ENCODE measurements at places on chromosomes 1 and 21. TPM values are rescaled to one million over a fixed set of nuclear protein-coding genes. Genes with fewer than 3 reads are reported as not detected.

CFHR5 gene
- total RNA-seq, result not detected

CHIA gene
- not detected for total RNA-seq

NPR1 gene
- total RNA-seq, result 2.1 TPM

DNA sequence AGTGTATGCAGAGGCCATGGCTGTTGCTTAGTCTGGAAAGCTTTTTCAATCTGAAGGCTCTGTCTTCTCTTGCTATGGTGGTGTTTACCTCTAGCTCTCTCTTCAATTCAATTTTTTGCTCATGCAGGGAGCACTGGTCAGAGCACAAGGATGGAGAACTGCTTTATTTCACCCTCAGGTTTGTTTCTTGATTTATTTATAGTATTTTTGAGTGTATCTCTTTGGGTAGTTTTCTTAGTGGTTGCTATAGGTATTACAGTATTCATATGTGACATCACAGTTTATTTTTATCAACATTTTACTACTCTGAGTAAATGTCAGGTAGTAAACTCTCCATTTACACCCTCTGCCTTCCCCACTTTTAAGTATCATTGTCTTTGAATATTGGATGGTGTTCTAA lies 147.9 kb downstream of the RASAL2 start:
- DNase-seq, result no peak

TNNT2 gene
- 0.89 TPM for total RNA-seq

PRPF38B gene
- total RNA-seq, result 20.3 TPM

DNA sequence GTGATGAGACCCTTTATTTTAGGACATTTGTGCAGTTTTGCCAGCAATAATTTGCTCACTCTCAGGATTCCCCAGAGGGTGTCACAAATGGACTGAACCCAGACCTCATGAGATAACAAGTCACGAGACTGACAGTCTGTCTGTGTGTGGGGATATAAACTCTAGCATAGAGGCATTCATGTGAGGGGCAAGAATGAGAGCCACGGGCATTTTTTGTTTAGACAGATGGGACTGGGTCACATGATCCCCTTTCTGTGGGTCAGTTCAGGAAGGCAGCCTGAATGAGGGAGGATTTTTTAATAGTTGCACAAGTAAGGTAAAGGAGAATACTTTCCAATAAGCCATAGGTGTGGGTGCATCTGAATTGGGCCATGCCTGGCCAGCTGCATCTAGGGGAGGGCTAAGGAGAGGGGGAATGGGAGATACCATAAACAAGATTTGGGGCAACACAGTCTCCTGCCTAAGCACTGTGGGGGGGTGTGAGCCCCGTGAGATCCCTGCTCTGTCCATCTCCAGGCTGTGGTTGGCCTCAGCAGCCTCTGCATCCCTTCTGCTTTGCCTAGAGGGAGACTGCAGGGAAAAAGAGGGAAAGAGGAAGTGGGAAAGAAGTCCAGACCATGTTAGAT lies 66.6 kb downstream of the NAV1 start:
- DNase-seq, result no peak

DNA sequence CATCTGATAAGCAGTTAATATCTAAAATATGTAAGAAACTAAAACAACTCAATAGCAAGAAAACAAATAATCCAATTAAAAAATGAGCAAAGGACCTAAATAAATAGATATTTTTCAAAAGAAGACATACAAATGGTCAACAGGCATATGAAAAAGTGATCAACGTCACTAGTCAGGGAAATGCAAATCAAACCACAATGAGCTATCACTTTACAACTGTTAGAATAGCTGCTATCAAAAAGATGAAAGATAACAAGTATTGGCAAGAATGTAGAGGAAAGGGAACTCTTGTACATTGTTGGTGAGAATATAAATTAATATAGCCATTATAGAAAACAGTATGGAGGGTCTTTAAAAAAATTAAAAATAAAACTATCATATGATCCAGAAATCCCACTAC lies 40.7 kb upstream of the NEK7 start:
- DNase-seq, result no peak

MTARC1 gene
- 7.7 TPM for total RNA-seq

- DNase-seq, result no peak
Observed at GRCh38 chr1:224211206-224211962, 28.3 kb downstream of the DEGS1 start.

ELF3 gene
- total RNA-seq, result 153 TPM

DNA sequence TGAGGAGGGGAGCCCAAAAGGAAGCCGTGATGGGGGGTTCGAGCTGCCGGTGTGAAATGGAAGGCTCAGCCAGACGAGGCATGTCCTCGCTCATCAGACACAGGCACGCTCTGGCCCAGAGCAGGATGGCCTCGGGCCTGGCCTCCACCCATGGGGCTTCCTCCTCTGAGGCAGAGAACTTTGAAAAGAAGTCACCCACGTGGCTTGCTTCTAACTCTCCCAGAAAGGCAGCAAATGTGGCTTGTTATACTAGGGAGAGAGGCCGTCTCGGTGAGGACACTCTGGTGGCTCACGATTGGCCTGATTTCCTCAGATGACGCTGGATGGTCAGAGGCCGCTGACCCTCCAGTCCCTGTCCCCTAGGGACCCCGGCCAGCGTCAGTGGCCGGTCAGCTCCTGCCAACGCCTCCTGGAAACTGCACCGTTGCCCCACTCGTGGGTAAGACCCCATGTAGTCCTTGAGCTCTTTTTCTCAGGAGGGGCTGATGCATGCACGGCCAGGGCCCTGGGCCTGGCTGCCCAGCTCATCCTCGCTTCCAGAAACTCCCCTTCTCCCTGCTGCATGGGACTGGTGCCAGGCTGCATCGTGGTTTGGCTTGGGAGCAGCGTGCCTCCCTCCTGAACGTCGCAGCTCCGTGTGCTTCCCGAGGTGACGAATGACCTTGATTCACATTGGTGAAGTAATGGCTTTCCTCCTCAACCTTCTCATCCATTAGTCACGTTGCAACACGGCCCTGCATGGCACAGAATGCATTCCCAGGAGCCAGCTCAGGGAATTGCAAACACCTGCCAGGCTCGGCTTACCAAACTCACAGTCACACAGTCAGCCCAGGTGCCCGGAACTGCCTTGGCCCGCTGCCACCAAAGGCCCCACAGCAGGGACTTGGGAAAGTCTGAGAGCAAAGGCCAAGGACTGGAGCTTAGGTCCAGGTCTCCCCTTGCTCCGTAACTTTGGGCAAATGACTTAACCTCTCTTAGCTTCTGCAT lies 58.8 kb downstream of the TOMM20 start:
- peak; percentile 95 for DNase-seq

ADORA1 gene
- total RNA-seq, result 7.0 TPM

- no peak for DNase-seq
Observed at GRCh38 chr1:46278807-46279206, 24.6 kb downstream of the LRRC41 start.

- DNase-seq, result no peak
Observed at GRCh38 chr1:25799935-25800702, at the start of gene SELENON. Gene SELENON (plus strand): TSS chr1:25800193. CDS start chr1:25800231, 38 bp downstream.

PCP4L1 gene
- not detected for total RNA-seq

GRCh38 chr1:11054666-11055065 lies 5.2 kb downstream of the SRM start:
- DNase-seq, result no peak

GRCh38 chr1:26597629-26598039 lies 68.1 kb downstream of the RPS6KA1 start:
- DNase-seq, result no peak

GRCh38 chr1:108000620-108001111 lies 35.7 kb upstream of the VAV3 start:
- peak; percentile 67 for DNase-seq

ABCA4 gene
- not detected for total RNA-seq

SGIP1 gene
- 6.9 TPM for total RNA-seq

DNA sequence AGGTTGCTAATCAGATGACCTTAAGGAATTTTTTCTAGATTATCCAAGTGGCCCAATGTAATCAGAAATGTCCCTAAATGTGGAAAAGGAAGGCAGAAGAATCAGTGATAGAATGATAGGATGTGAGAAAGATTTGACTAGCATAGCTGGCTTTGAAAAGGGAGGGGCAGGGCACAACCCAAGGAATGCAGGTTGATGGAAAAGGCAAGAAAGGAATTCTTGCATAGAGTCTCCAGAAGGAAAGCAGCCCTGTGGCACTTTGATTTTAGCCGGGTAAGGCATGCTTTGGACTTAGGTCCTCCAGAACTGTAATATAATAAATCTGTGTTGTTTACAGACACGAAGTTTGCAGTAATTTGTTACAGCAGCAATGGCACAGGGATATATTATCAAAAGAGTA lies 375.7 kb upstream of the B3GALT2 start:
- no peak for DNase-seq

NUF2 gene
- total RNA-seq, result 6.8 TPM

TMEM81 gene
- 3.0 TPM for total RNA-seq

- DNase-seq, result no peak
Observed at GRCh38 chr21:41901099-41901498, 22.0 kb upstream of the PRDM15 start.

DNA sequence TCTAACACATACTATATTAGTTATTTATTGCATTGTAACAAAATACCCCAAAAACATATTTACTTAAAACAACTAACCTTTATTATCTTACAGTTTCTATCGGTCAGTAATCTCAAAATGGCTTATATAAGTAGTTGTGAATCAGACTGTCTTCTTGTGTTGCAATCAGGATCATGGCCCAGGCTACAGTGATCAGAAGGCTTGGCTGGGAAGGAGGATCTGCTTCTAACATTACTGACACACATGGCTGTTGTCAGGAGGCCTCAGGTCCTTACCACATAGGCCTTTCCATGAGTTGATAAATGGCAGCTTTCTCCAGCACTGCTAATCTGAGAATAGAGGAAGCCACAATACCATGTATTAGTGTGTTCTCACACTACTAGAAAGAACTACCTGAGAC lies 33.7 kb downstream of the CFH start:
- DNase-seq, result no peak

PLA2G2C gene
- not detected for total RNA-seq

- no peak for DNase-seq
Observed at GRCh38 chr1:10765734-10766478, 30.5 kb downstream of the CASZ1 start.

CYP4A11 gene
- total RNA-seq, result not detected

DNA sequence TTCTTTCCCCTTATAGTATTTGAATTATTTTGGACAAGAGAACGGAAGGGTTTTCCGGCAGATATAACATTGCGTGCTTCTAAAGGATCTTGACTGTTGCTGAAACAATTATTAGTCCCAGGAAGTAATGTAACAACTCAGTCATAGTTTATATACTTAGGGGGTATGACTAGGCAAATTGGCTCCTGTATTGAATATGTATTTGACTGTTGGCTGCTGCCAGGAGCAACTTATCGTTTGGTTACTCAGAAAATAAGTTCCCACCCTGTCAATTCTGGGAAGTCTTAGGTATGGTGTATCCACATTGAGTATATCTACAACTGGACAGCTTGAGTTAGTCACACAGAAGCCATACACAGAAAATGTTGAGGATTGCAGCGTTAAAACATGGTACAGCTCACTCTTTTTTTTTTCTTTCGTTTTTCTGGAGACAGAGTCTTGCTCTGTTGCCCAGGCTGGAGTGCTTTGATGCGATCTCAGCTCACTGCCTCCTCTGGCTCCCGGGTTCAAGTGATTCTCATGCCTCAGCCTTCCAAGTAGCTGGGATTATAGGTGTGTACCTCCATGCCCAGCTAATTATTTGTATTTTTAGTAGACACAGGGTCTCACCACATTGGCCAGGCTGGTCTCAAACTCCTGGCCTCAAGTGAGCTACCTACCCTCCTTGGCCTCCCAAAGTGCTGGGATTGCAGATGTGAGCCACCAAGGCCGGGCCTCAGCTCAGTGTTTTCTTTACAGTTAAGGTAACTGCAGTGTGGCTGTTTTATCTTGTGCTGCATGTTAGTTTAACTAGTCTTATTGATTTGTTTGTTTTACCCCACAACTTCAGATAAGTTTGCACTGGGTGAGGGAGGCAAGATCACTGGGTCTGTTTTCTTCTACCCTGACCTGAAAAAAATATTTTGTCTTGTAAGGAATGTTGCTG lies 10.2 kb downstream of the SMAP2 start:
- no peak for DNase-seq

GRCh38 chr1:50112193-50112592 lies 3.5 kb downstream of the ELAVL4 start:
- no peak for DNase-seq

- no peak for DNase-seq
Observed at GRCh38 chr1:161185282-161185682, 8.0 kb upstream of the B4GALT3 start.

Data from kidney epithelial cell (primary cell).